Fibroblast of the conjunctiva (primary cell): ENCODE measurements at places on chromosomes 2 and 18.

DNA sequence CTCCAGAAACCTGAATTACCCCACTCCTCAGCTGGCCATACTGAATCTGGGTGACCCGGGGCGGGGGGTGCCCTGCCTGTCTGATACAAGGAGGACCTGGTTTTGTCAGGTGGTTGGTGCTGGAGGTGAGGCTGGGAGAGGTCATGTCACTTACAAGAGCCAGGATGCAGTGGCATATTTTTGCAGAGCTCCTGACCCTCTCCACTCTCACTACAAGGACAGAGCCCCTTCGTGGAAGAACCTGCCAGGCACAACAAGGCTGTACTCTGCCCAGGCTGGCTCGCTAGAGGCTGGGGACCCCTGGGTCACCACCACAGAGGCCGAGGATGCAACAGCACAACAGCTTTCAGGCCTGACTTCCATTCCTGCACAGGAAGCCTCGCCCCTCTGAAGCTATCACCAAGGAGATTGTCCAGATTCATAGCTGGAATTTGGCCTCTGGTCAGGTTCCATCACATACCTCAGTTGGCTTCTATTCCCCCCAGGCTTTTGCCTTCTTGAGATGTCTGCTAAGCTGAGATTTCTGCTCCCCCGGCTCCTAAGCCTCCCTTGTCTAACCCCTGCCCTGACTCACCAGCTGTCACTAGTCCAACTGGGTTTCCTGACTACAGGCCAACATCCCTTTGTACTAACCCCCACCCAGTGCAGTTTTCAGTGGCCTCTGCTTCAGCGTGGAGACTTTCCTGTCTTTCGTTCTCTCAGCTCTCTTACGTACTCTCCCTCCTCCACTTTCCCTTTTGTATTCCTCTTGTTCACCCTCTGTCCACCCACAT lies 132.5 kb upstream of the EPAS1 start:
- DNase-seq: peak; percentile 96

GRCh38 chr18:63376538-63376937 lies 9.5 kb upstream of the KDSR start:
- peak; percentile 34 for DNase-seq

GRCh38 chr2:47404356-47404755 lies 1.4 kb downstream of the MSH2 start:
- DNase-seq: no peak

GRCh38 chr2:227000123-227000522 lies 163.9 kb downstream of the COL4A4 start:
- DNase-seq: no peak

DNA sequence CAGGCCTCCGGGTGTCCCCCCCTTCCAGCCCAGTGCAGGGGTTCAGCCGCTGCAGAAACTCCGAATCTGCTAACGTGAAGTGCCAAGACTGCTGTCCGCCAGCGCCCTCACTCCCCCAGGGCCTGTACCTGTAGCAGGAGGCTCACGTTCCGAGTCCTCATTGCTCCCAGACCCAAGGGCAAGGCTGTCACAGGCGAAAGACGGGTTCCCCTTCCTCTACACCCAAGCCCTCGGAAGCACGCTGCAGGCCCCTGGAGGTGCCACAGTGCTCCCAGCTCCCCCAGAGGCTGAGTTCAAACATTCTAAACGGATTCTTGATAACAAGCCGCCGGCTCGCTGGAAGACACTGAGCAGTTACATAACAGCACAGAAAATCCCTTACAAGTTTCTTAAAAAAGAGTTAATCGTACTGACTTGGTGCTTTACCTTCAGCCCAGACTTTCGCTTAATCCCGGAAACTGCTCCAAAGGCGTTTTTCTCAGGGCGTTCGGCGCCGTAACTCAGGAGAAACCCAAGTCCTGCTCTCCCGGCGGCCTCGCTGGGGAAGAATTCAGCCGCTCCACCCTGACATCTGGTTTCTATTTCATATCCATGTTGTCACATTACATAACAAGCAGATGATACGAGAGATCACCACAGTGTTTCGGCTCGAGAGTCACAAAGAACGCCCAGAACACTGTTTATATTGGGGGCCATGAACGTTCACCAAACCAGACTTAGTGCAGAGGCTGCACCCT lies 92.0 kb downstream of the HDAC4 start:
- peak; percentile 52 for DNase-seq

DNA sequence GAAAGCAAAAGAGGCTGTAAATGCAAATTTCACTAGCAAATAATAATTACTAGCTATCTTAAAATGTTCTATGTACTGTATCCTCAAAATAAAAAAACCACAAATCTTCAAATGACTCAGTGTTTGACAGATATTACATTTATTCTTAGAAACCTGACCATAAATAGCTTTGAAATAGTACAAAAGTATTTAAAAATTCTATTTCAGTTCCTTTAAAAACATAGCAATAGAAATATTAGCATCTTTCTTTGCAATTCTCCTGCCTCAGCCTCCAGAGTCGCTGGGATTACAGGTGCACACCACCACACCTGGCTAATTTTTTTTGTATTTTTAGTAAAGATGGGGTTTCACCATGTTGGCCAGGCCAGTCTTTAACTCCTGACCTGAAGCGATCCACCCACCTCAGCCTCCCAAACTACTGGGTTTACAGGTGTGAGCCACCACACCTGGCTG lies 50.6 kb downstream of the MSH6 start:
- no peak for DNase-seq

GRCh38 chr2:212526059-212526458 lies 12.5 kb downstream of the ERBB4 start:
- DNase-seq: no peak

DNA sequence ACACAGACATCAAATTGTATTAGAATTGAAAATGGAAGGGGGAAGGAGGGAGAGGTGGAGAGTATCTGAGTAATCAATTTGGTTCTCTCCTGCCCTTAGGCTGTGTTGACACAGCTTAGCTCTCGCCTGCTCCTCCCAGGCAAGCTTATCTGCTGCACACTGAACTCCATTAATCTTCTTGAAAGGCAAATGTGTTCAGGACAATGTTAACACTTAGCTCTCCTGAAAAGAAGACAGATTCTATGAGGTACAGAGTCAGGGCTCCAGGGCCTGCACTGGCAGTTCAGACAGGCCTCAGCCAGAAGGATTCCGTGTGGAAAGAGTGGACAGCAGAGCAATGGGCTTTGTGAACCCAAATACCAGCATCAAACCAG lies 430.0 kb upstream of the TNP1 start:
- DNase-seq: no peak

- DNase-seq: peak; percentile 89
Measured at GRCh38 chr2:234981197-234982095, 29.6 kb downstream of the SH3BP4 start.

DNA sequence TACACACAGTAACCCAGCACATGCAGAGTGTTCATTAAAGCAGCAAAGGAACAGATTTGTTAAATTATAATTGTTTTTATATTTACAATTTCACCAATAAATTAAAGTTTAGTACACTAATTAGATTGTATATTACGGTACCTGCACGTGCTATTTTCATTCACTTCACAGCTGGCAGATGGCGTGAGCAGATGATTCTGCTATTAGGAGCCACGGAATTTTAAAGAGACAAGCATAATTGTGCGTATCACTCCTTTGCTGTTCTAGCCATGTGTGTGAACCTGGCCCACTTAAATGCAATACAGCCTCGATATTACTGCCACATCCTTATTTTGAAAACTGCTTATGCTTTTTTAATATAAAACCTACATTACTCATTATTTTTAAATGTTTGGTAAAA lies 332.8 kb upstream of the SOX11 start:
- no peak for DNase-seq
